ENCODE measurements at places on chromosomes 3 and 15.

DNA sequence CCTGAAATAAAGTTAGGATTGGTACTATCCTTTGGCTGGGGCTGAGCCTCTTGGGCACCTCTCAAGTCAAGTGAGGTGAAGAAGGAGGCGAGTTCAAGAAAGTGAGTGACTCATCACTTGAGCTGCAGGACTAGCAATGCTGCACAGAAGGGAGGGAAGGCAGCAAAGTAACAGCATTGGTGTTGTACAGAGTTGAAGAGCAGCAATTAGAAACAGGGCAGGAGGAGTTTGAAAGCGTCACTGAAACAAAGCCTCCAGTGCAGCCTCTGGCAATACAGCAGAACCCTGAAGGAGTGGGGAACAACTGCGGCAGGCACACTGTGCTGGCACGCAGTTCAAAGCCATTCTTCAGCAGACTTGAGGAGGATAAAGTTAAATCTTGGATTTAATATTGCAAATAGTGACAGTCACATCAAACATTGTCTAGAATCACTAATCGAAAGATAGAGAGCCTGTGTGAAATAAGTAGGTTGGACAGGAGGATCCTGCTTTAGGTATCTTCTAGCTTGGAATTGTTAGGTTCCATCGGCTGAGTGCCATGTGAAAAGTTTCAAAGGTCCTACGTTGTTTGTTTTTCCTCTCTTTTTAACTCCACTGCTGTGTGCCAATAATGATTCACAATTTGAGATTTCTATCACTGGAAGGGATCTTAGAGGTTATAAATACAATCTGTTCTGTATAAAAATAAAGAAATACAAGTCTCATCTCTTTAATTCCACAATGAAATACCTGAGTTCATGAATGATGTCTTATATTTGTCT, 479.8 kb downstream of the NAALADL2 start:
- H3K4me3 ChIP-seq = no peak overlapping the region
- no peak for DNase-seq
- H3K27ac ChIP-seq = no peak overlapping the region

GRCh38 chr3:128495435-128495970, 2.5 kb upstream of the GATA2 start:
- peaks cover 46% of the 10 kb centered on the region for H3K4me1 ChIP-seq
- H3K4me3 ChIP-seq = no peak overlapping the region
- peaks cover 65% of the 10 kb centered on the region for H3K27me3 ChIP-seq
- no peak overlapping the region for H3K27ac ChIP-seq

- peaks cover 17% of the 10 kb centered on the region for H3K4me1 ChIP-seq
- peak overlapping the region; percentile 47 for H3K27ac ChIP-seq
- H3K27me3 ChIP-seq = no peaks in the 10 kb centered on the region
- H3K4me3 ChIP-seq = no peak overlapping the region
- peaks cover 12% of the 10 kb centered on the region for H3K36me3 ChIP-seq
Measured at GRCh38 chr3:194690501-194691372, 5.1 kb downstream of the FAM43A start.

DNA sequence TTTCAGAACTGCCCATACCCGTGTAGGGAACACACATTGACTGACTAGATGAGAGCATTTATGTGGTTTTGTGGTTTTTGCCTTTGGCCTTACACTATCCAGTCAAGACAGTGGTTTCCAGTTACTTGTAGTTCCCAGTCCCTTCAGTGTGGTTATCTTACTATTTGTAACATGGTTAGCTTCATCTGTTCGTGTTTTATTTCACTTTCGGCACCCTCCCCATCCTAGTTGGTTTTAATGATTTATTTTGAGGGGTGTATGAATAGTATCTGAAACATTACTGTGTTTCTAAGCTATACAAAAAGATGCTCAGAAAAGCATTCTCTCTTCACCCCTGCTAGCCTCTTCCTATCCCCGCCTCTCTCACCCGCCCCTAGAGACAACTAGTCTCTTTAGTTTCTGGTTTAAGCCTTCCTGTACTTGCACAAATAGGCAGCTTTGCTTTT, 14.1 kb downstream of the LYSMD4 start:
- no peak overlapping the region for H3K27ac ChIP-seq
- peaks cover 45% of the 10 kb centered on the region for H3K4me1 ChIP-seq
- DNase-seq = no peak
- peaks cover 19% of the 10 kb centered on the region for H3K36me3 ChIP-seq
- H3K27me3 ChIP-seq = no peaks in the 10 kb centered on the region

DNA sequence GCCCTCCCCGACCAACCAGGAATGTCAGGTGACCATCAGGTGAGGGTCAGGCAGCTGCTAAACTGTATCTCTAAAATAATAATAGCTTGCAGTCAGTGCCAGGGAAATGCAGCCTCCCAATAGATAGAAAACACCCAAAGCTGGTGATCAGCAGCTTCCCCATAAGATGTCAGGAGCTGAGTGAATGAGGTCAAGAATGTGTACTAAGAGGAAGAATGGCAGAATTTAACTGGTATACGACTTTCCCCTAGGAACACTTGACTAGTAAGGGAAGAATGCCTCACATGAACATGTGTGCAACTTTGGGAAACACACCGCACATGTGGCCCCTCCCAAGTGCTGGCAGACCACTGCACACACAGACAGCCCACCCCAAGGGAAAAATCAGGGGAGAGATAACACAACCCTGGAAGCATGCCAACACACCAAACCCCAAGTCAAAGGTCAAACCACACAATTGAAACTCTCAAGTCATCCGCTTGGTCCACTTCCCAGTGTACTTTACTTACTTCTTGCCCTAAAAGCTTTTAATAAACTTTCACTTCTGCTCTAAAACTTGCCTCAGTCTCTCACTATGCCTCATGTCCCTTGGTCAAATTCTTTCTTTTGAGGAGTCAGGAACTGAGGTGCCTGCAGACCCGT, 806.5 kb downstream of the OTOL1 start:
- H3K4me1 ChIP-seq = no peaks in the 10 kb centered on the region
- no peak for DNase-seq
- no peaks in the 10 kb centered on the region for H3K36me3 ChIP-seq
- H3K27me3 ChIP-seq = no peaks in the 10 kb centered on the region

Data from heart right ventricle (tissue), 16 donors.